ENCODE measurements at places on chromosomes 7 and 10.

GRCh38 chr7:154627646-154628290 lies 375.2 kb downstream of the PAXIP1 start:
- DNase-seq = no peak

DNA sequence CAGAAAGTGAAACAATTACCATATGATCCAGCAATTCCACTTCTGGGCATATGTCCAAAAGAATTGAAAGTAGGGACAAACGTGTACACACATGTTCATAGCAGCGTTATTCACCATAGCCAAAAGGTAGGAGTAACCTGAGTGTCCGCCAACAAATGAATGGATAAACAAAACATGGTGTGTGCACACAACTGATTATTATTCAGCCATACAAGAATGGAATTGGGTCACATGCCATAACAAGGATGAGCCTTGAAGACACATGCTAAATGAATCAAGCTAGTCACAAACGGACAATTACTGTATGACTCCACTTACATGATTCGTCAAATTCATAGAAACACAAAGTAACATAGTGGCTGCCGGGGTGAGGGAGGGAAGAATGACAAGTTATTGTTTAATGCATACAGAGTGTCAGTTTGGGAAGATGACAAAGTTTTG lies 4.1 kb upstream of the OIT3 start:
- no peak for DNase-seq

- no peak for DNase-seq
Observed at GRCh38 chr7:30254717-30255063, 29.7 kb upstream of the ZNRF2 start.

- DNase-seq = no peak
Observed at GRCh38 chr7:130134726-130135125, 64.4 kb downstream of the KLHDC10 start.

GRCh38 chr7:28937619-28938018 lies 20.5 kb downstream of the TRIL start:
- DNase-seq = no peak
